NCI-H1417 (cell line): ENCODE measurements at places on chromosomes 7 and 10.

DNA sequence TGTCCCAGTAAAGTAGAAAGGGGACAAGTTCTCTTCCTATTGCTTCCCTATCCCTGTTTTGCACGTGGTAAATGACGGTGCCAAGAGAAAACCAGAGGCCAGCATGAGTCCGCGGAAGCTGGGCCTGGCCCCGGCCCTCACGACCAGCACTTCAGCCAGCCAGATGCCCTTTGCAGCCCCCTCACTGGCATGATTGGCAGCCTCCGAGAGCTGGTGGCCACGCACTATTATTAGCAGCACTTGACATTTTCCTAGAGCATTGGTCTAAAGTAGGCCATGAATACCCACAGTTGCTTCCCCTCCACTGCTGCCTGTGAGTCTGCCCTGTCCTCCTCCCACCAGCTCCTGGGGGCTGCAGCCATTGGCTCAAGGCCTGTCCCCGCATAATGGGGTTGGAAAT lies 369.1 kb downstream of the PLXNA4 start:
- no peak for DNase-seq

DNA sequence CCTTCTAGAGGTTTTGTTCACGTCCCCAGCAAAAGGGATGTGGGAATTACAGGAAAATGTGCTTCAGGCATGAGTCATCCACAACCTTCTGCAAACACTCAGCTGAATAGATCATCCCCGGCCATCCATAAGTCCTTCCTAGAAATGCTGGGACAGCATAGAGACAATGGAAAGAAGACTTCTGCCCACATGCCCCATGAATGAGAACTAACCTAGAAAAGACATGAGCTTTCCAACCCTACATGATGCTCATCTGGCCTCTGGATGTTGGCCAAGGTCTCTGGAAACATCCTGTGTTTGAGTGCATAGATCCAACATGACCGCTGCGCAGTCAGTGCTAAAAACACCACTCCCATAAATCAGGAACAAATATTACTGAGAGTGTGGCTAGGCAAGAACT lies 277.5 kb downstream of the PLXNA4 start:
- no peak for DNase-seq

DNA sequence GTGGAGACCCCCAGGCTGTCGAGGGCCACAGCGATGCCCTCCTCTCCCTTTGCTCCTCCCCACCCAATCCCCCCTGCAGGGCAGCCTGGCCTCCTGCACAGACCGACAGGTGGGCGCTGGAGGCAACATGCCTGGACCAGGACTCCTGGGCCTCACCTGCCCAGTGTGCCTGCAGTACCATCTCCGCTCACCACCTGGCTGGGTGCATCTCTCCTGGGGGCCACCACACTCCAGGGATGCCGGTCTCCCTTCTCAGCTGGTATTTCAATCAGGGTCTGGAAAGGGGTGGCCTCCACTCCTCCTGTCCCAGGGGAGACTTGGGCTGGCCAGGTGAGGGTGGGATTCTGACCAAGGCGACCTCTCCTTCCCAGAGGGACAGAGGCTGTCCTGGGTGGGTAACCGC lies 17.2 kb upstream of the CFAP46 start:
- DNase-seq: no peak

GRCh38 chr7:135774284-135774683 lies 25.7 kb upstream of the FAM180A start:
- DNase-seq: peak; percentile 77

GRCh38 chr10:122245136-122245535 lies 26.0 kb upstream of the BTBD16 start:
- peak; percentile 55 for DNase-seq

- no peak for DNase-seq
Observed at GRCh38 chr7:54841772-54842697, 83.0 kb upstream of the SEC61G start.

DNA sequence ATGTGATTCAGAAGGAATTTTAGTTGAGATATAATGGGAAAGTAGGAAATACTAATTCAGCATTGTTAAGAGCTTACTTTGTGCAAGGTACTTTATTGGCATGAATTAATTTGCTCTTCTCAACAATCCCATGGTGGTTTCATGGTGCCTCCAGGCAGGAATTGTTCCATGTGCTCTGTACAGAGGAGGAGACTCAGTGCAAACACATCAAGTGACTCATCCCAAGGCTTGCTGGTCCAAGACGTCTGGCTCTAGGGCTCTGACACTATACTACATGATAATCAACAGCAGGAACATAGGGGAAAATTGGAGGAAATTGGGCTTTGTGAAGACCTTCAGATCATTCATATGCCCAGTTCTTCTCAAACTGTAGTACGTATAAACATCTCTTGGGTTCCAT lies 66.5 kb upstream of the PRKG1 start:
- no peak for DNase-seq

DNA sequence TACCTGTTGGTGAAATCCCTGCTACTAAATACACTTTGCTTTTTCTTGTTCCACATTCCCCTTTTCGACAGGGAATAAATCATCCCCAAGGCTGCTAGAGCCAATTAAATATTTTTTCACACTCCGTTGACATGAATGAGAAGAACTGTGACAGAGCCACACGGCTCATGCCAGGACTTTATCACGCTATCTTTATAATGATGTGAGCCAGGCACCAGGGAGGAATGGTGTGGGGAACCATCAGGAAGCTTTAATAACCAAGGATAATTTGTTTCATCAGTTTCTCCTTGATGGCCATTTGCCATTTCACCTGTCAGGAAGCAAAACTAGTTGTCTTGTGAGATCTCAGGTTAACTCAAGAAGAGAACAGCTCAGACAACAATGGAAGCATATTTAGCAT lies 193.0 kb upstream of the C7orf33 start:
- no peak for DNase-seq

- no peak for DNase-seq
Observed at GRCh38 chr10:57018452-57018851, 657.4 kb upstream of the ZWINT start.
